Amygdala (tissue), 56 donors: ENCODE measurements at places on chromosomes 11 and 22.

GRCh38 chr11:1887451-1888346, 4.0 kb downstream of the PRR33 start:
- no peak for DNase-seq

DNA sequence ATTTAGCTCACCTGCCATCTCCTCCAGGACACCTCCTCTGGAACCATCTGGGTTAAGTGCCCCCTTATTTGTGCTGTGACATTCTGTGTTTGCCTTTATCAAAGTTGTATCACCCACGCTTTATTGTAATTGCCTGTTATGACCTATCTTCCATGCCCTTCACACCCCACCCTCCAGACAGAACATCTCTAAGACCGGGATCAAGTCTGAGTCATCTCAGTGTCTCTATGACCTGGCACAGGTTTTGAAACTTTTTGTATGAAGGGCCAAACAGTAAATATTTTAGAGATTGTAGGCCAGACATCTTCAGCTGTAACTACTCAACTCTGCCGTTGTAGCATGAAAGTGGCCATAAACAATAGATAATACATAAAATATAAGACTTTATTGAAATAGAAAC, 161.8 kb downstream of the SPON1 start:
- no peak for DNase-seq

- no peak for DNase-seq
These were observed 580.8 kb downstream of the NELL1 start for GRCh38 chr11:21250196-21250595.

DNA sequence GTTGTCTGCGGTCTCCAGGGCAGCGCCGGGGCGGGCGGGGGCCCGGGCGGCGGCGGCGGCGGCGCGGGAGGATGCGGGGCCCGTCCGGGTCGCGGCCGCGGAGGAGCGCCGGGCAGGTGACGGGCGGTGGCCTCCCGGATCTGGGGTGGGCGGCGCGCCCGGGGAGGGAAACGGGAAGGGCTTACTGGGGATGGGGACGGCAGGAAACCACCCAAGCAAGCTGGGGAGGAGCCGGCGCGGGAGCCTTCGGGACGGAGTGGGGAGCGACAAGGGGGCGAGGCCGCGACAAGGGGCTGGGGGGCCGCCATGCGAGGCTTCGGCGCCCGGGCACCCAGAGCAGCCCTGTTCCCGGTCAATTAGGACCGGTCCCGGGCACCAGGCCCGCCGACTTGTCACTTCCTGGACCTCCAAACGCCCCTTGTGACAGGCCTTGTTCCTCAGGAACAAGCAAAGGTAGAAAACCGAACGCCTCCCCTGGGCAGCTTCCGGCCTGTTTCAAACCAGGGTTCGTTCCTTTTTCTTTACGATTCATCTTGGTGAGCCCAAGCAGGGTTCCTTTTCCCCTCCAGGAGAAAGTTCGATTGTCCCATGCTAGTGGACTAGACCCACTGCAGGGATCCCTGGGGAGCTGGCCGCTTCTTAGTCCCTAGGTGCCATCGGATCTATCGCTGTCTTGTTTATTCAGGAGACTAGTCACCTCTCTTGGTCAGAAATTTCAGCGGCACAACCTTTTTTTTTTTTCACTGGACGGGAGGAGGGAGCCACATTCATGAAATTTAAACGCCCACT, 492 bp downstream of the JHY start:
- DNase-seq: no peak

GRCh38 chr11:128208329-128209137, 378.8 kb downstream of the ETS1 start:
- DNase-seq: no peak

GRCh38 chr22:50218996-50219727, 18.4 kb downstream of the SELENOO start:
- DNase-seq: no peak

DNA sequence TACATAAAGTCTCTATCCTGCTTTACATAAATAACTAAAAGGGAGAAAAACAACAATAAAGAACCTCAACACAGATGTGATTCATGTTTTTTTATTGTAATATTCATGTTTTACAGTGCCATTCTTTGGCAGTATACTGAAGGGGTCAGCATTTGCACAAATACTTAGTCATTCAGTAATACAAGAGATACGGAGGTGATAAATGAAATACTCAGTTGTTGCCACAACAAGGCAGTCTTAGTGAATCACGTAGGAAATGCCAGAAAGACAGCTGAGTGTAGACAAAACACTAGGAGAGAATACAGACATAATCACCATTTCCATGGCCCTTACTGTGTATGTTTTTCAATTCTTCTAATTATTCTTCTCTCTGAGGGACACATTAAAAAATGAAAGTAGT, 910.4 kb downstream of the METTL15 start:
- no peak for DNase-seq

DNA sequence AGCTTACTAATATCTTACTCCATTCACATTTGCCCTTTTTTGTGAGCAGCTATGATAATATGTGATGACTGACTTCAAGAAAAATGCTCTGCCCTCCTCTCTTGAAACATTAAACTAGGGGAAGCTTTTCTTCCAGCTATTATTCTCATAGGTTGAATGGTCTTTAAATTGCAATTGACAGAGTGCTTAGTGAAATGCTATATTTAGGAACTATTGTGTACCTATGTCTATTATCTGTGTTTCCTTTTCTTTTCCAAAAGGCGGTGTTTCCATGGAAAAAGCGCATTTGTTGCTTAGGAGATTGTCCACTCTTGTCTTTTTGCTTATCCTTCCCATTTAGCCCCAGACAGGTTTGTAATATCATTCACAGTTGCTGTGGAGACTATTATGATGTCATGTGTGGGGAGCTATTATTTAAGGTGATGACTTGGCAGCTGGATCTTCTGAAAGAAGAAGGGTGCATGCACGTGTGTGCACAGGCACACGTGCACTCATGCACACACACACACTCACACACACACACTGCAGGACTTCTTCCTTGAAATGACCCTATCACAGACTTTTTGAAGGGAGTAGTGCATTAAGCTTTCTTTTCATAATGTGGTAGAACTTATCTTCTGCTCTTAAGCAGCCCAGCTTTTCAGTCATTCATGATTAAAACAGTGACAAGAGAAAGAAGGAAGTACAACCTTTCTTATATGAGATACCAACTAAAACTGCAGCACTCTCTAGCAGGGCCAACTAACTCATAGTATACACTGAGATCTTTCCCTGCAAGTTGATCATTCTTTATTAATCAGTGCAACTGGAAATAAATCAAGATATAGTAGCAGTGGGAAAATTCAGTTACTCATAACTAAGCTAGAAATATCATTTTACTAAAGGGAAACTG, 340.8 kb upstream of the MTNR1B start:
- no peak for DNase-seq
